ENCODE measurements at places on chromosomes 6 and 20.

DNA sequence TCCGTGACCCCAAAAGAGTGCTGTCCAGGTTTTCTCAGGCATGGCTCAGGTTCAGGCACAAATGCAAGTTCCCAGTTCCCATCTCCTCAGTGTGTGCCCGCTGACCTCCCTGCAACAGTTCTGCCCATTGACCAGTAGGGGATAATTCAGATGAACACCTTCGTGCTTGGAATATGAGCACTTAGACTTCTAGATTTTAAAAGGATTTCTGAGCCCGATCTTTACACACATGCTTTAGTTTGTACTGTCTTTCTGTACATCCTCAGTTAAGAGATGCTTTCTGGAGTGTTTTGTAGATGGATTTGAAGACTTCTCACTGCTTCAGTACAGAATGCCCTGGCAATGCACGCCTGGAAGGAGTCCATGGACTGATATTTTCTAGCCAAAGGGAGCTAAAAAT, 239.6 kb upstream of the PLCB4 start:
- no peak for DNase-seq

DNA sequence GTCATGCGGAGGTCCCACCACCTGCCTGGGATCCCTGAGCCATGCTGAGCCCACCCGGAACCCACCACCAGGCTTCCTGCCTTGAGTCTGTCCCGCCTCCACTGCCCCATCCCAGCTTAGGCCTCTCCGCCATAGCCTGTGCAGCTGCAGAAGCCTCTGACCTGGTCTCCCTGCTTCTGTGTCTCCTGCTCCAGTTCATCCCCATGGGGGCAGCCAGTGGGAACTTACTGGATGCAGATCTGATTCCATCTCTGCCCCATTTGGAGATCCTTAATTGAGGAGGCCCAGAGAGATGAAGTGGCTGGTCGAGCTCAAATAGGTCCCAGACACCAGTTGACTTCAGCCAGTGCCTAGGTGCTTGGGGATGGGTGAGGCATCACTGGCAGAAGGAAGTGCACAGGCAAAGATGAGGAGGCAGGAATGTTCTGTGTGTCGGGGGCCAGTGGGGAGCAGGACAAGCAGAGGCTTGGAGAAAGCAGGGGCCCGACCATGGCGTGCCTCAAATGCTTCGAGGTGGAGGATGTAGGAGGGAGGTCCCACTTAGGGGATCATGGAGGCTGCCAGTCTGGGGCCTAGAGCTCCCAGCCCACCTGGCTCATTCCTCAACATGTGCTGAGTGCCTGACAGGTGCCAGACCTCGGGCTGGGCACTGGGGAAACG, 112.8 kb downstream of the TOX2 start:
- DNase-seq: no peak

DNA sequence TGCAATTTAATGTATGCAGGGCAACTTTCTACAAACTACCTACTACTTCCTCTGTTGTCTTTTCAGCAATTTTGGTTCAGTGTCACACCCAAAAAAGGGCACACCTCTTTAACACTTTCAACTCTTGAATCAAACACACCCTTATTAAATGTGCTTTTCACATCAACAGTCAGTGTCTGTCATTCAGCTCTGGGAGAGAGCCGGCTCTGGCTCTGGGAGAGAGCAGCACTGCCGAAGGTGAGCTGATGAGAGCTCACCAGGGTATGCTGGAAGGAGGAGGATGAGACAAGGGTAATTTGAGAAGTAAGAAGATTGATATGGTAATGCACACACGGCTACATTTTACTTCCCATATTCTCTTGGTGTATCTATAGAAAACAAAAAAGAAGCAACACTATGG, 134.3 kb downstream of the RTN4IP1 start:
- DNase-seq: no peak

DNA sequence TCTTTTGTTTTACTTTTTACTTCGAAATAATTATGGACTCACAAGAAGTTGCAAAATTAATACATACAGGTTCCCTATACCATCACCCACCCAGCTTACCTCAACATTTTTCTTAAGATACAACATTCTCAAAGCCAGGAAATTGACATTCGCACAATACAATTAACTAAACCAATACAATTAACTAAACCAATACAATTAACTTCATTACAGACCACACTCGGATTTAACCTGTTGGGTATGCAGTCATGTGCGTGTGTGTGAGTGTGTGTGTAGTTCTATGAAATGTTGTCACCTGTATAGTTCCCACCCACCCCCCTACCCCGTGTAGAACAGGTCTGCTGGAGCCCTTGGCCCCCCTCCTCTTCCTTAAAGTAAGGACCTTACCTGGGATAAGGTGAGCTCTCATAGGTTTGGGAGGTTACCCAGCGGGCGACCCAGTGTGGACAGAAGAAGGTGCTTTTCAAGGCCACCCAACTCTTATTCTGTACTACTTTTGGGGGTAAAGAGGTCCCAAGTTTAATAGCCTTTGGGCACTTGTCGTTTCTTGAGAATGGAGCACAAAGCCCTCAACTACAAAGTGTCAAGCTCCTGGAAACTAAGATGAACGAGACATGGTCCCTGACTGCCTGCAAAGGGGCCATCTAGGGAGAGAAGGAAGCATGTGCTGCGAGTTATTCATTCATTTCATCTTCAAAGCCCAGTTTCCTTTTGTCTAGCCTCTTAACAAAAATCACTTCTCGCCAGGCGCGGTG, 544 bp upstream of the STK38 start:
- DNase-seq: no peak

DNA sequence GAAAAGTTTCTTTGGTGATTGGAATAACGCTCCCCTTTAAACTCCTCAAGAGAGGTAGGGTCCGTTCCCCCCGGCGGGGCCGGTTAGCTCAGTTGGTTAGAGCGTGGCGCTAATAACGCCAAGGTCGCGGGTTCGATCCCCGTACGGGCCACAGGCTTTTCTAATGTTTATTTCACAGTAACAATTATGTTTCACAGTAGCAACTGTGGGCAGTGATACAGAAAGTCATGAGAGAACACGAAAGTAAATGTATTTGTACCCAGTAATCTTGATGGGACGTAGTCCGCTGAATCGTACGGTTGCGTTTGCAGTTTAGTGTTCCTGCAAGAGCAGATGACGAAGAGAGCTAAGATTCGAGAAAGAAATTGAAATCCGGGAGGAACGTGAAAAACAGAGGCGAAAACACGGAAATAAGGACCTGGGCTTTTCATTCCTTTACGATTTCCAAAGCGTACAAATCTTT, 505.5 kb downstream of the PRIM2 start:
- no peak for DNase-seq

- no peak for DNase-seq
Observed at GRCh38 chr20:49583669-49584417, 15.9 kb upstream of the PTGIS start.

GRCh38 chr6:125571207-125571755, 178.2 kb upstream of the HEY2 start:
- DNase-seq: no peak

DNA sequence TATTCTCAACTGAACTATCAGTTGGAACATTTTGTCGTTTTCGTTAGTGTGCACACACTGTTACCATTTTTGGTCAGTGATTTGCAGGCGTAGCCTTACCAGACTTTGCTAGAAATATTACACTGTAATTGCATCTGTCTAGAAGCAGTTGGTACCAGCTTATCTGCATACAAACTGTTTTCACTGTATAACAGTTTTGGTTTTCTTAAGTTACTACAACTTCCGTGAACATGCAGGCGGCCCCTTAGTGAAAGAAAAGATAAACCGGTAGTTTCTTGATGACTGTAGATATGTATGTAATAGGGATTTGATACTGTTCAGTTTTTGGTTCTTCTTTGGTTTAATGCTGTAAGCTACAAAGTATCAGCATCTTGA, 1.3 kb downstream of the DSTN start:
- DNase-seq: no peak

DNA sequence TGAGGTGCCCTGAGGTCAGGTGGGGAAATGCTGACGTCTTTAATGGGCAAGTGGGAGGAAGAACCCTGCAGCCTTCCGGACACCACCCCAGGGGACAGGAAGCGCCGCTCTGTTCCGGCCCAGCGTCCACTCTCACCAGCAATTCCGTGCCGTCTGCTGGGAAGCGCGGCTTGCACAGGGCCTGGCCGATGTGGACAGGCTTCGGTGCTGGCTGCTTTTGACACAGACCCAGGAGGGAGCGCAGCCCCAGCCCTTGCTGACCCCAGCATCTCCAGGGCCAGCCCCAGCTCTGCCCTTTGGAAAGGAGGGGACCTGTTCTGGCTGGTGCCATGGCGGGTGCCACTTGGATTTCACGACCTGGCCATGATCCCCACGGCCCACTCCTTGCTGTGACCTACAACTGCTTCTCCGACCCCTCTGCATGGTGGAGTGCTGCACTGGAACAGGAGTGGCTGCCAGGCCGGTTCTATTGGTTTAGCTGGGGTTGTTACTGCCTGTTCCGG, 123.2 kb downstream of the DLL1 start:
- DNase-seq: no peak

DNA sequence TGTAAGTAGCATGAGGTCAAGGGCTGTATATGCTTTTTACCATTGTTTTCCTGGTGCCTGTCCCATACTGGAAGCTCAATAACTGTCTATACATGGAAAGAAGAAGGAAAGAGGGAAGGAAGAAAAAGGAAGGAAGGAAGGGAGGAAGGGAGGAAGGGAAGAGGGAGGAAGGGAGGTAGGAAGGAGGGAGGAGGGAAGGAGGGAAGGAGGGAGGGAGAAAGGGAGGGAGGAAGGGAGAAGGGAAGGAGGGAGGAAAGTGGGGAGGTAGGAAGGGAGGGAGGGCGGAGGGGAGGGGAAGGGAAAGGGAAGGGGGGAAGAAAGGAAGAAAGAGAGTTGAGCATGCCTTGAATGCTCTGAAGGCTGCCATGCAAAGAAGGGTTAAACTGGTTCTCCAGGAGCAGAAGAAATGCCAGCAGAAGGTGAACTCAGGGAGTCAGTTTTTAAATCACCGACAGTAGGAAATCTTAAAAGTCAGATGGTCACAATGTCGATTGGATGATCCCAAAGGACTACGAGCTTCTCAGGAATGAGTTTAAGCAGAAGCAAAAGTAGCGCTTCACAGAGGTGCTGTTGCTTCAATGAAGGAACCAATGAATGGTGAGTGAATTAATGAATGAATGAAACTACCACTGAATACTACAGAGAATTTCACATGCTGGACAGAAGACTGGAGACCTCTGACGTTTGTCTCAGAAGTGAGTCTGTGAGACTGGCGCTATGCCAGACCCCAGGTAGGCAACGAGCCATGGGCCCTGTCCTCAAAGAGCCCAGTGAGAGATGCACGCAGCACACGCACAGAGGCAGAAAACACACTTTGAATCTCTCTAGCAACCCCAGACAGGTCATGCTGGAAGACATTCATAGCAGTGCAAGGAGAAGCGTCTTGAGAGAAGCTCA, 117.6 kb downstream of the MRPL14 start:
- no peak for DNase-seq

DNA sequence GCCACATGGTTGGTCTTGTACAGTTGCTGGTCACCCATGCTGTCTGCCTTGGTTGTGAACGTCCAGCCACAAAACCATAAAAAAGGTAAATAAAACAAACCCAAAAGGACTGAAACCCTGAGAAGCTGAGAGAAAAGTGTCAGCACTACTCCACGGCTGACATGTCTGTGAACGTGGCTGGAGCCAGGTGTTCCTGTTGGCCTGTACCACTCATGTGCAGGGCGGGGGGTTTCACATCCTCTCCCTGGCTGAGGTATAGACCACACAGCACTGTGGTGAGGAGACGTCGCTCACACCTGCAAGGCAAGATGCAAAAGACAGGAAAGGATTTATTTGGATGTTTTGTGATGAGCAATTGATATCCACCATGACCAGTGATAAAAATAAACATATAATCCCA, 51.9 kb upstream of the MRPS10 start:
- no peak for DNase-seq

DNA sequence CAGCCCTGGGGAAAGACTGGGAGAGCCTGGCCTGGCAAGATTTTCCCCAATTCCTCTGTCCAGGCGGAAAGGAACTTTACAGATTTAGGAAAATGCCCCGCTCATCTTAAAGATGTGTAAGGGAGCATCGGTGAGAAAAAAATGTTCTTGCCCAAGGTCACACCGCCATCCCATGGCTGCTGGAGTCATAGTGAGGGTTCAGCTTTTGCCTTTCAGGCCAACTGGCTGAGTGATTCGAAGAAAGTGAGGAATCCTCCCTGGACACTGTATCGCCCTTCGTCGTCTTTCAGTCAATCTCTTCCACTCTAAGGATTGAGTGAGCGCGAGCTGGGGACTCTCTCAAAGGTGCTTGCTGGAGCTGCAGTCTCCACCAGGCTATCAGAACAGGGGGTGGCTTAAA, 1.4 kb downstream of the WFDC2 start:
- no peak for DNase-seq

DNA sequence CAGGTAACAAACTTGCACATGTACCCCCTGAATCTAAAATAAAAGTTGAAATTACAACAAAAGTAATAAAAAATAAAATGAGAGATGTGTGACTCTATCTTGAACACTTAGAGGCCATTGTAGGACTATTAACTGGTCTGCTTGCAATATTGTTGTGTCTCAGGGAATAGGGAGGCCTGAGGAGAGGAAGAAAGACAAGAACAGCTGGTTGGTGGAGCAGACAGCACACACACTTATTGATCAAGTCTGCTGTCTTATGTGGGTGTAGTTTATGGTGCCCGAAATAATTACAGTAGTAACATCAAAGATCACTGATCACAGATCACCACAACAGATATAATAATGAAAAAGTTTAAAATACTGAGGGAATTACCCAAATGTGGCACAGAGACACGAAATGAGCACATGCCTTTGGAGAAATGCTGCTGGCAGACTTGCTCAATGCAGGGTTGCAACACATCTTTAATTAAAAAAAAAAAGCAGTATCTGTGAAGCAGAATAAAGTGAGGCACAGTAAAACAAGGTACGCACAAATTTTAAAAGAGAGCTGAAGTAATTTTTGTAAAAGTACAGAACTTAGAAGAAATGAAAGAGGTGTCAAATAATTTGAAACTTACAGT, 110.1 kb upstream of the HDAC2 start:
- DNase-seq: no peak

GRCh38 chr20:35709259-35709658, 10.1 kb downstream of the ROMO1 start:
- no peak for DNase-seq

- no peak for DNase-seq
Observed at GRCh38 chr6:160347259-160348222, 637 bp upstream of the SLC22A3 start.

GRCh38 chr6:51775942-51776860, 311.2 kb downstream of the PKHD1 start:
- no peak for DNase-seq

- no peak for DNase-seq
Observed at GRCh38 chr6:162371121-162371520, 356.4 kb downstream of the PRKN start.

DNA sequence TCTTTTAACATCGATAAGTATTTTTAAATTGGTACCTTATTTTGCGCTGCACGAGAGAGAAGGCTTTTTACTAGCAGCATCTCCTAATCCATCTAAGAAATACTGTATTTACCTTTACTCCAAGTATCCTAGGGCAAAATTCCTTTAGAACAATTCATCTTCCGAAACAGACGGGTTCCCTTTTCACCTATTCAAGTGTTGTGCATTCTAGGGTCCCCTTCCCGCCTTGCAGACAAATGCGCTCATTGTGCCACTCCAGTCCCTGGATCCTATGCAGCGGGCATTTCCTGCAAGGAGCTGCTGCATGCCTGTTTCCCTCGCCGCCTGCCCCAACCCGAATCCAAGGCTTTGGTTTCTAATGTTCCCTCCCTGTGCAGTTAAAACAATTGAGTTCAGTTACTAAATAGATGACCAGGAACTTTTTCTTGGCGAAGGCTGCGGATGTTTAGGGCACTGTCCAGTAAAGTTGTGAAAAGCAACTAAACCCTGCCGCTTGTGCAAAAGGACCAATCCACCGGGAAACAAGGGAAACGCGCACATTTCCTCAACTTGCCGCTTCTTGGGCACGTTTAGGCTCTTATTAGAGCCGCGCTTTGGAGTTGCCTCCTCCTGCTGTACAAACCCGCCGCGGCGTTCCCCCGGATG, 556 bp upstream of the SCAF8 start:
- DNase-seq: no peak

Measured in stimulated activated CD4-positive, alpha-beta T cell treated with anti-CD3 and anti-CD28 coated beads, Interleukin-15, amount 100 ng/mL, for 48 hours (primary cell).